Stimulated activated CD4-positive, alpha-beta T cell treated with anti-CD3 and anti-CD28 coated beads, Interleukin-2, amount 100 ng/mL, for 4 hours (primary cell): ENCODE measurements at places on chromosomes 3 and 15.

DNA sequence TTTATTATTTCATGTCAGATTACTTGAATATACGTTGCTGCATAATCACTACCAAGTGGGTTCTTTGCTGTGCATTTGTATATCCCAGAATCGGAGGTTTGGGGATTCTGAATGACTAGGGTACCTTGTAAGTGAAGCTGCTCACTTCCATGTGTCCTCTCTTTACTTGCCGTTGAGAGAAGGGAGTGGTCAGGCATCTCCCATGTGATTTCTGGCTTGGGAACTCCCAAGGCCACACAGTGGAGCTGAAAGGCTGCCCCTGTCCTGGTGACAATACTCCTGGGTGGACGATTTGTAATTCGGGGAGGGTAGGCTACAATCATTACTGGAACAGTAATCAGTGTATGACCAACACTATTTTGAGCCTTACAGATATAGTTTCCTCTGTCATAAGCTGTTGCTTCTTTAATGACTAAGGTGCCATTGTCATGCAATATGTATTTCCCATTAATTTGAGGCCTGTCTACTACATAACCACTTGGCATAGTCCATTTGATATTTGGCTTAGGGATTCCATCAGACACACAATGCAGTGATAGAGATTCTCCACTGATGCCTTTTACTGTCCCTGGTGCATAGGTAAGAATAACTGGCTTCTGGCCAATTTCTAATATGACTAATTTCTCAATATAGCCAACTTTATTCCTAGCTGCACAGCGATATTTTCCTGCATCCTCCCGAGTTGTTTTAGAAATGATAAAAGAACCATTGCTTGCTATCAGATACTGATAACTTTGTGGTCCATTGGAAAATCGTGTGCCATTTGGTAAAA, 24.0 kb downstream of the IGSF10 start:
- no peak for DNase-seq

- DNase-seq = no peak
Observed at GRCh38 chr3:56839784-56840715, 38.3 kb upstream of the ARHGEF3 start.

- DNase-seq = no peak
Observed at GRCh38 chr3:122245513-122246174, 62.2 kb downstream of the CASR start.

GRCh38 chr15:100966997-100967396, 47.8 kb downstream of the LRRK1 start:
- DNase-seq = no peak

DNA sequence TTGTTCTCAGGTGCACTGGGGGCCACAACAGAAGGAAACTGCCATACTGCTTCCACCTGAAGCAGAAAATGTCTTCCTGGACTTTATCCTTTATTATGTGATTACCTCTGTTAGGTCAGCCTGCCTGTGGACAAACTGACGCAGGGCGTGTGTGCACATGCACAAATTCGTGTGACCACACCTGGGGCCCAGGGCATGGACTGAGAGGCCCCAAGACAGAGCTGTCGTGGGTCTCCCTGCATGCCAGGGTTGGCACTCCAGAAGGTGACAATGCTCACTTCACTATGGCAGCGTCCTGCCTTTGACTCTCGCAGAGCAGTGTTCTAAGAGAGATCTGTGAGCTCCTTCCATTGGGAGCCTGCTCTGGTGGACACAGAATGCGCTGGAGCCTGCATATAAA, 34.5 kb downstream of the CCDC12 start:
- no peak for DNase-seq

GRCh38 chr3:179452872-179453271, 1.6 kb upstream of the GNB4 start:
- DNase-seq = no peak

DNA sequence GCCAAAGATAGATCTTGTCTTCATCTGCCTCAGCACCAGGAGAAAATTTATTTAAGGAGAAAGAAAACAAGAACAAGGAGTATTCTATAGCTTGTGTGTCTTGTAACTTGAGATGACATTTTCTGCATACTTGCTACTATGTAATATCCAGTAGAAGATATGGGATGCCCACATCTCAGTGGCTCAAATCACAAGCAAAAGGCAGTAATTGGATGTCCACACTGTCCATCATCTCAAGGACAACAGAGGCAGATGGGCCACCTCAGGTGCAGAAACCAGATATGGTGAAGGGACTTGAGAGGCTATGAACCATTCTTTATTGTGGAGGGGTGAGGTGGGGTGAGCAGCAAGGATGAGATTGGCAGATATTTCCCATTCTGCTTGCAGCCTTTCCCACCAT, 309.0 kb downstream of the GBE1 start:
- no peak for DNase-seq

DNA sequence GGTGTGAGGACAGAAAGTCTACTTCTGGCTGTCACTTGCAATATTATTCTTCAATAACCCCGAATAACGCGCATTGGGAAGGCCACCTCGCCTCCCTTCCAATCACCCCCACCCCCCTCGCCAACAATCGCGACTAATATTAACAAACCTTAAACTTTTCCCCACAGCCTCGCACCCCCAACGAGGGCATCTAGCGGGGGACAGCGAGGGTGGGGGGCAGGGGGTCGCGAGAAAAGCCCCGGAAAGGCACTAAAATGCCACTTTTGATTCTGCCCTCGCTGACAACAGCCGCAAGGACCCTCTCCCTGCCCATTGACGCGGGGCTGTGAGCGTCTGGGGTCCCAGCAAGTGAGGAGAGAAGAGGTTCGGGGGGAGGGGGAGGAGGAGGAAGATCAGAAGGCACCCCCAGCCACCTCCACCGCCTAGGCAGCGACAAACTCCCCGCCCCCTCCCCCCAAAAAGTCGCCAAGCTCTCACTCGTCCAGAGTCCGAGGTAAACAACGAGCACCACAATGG, 868 bp downstream of the SATB1 start:
- no peak for DNase-seq
